ENCODE measurements at places on chromosomes 7 and 10.
A peak's percentile ranks its signal among the peaks of the same experiment; 100 is the strongest.

DNA sequence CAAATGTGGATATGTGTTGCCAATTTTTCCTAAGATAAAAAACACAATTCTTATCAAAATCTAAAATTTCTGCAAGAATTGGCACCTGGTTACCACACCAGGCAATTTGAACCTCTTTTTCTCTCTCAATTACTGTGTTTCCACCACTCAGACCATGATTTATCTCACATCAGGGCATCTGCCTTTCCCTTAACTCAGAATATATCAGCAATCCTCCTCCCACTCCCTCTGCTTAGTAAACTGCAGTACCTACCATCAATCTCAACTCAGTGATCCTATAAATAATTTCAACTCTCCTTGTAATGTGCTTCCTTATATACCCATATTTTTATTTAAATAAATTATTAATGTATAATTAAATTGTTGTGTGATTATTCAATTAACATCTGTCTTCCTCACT is 212.3 kb upstream of the PCDH15 start:
- no peak for DNase-seq

DNA sequence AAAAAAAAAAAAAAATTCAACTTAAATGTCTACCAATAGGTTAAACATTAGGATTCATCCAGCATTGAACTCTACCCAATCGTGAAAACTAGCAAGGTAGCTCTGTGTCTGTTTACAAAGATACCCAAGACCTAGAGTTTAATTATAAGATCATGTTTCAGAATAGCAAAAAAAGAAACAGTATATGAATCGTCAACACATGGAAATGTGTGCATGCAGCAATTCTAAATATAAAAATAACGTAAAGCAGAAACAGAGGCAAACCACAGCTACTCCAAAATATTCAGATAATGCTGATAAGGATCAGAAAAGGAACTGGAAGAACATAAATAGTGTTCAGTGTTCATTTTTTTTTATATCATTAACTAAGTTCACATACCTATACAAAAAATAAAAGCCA is 68.7 kb downstream of the AFAP1L2 start:
- no peak for DNase-seq

GRCh38 chr7:2522780-2523433 is 3.3 kb downstream of the LFNG start:
- no peak for DNase-seq

DNA sequence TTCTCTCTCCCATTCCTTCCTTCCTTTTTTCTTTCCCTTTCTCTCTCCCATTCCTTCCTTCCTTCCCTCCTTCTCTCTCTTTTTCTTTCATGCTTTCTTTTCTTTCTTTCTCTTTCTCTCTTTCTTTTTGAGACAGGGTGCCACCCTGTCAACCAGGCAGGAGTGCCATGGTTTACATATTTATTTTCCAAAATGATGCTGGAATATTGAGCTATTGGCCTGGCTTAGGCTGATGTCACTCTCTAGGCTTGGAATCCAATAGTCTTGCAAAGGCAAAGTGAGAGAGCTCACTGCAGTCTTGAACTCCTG is 159.1 kb downstream of the BAMBI start:
- DNase-seq = no peak

- DNase-seq = no peak
Measured at GRCh38 chr7:121503039-121503438, 106.9 kb upstream of the FAM3C start.

- DNase-seq = no peak
Measured at GRCh38 chr7:87413029-87413428, 62.5 kb downstream of the ABCB4 start.

- DNase-seq = no peak
Measured at GRCh38 chr7:151692721-151693120, 173.0 kb upstream of the RHEB start.

- peak; percentile 59 for DNase-seq
Measured at GRCh38 chr10:6409971-6410643, 170.0 kb downstream of the PRKCQ start.

GRCh38 chr10:124300224-124300623 is 118.5 kb downstream of the OAT start:
- DNase-seq = no peak

GRCh38 chr10:37952043-37952755 is 24.2 kb downstream of the ZNF25 start:
- no peak for DNase-seq

- DNase-seq = no peak
Measured at GRCh38 chr10:95388109-95388471, 97.3 kb upstream of the PDLIM1 start.

GRCh38 chr10:119401671-119402395 is 140.7 kb downstream of the RGS10 start:
- no peak for DNase-seq

DNA sequence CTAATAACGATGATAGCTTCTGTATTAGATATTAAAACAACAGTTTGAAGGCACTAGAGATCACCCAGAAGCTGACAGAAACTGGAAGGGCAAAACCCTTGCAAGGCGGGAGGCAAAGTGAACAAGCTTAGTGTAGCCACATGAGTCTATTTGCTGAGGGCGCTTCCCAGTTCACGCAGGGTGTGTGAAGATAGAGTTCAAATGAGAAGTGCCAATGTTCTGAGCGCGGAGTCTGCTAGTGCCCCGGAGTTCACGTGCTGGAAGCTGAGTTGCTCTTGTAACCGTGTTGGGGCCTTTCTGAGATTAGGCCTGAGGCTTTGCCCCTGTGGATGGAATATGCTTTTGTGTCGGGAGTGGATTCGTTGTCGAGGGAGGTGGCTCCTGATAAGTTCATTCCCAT is 16.6 kb upstream of the GTPBP4 start:
- DNase-seq = no peak

- no peak for DNase-seq
Measured at GRCh38 chr7:111681242-111681641, 119.0 kb upstream of the IMMP2L start.
